ENCODE measurements at places on chromosomes 5 and 9.
A peak's percentile ranks its signal among the peaks of the same experiment; 100 is the strongest.

- DNase-seq, result no peak
Observed at GRCh38 chr5:171494452-171495121, 75.1 kb downstream of the FGF18 start.

- no peak for DNase-seq
Observed at GRCh38 chr5:52702877-52703276, 84.8 kb upstream of the ITGA1 start.

- DNase-seq, result no peak
Observed at GRCh38 chr9:93126151-93126781, 7.8 kb downstream of the NINJ1 start.

DNA sequence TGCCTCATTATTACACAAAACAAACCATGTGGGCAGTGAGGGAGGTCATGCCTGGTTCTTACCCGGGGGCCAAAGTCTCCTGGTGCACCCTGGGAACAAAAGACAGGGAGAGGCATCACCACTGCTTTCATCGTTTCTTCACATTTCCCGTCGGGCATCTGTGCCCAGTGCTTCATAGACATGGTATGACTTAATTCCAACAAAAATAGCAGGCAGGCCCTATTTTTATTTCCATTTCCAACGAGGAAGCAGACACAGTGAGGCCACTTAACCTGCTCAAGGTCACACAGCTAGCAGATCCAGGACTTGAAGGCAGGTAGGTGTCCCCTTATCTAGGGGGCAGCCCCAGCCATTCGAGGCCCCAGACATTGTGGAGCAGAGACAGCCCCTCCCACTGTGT lies 34.6 kb upstream of the PHYKPL start:
- DNase-seq, result no peak

DNA sequence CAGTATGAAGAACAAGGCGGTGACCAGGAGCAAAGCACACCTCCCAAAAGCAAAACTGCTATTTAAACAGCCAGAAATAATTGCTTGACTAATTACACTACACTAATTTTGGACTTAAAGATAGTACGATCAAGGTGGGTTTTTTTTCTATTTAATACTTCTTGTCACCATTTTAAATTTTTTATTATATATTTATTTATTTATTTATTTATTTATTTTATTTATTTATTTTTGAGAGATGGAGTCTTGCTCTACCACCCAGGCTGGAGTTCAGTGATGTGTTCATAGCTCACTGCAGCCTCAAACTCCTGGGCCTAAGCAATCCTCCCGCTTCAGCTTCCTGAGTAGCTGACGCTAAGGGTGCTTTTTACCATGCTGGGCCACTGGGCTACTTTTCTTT lies 146.2 kb upstream of the IRX1 start:
- DNase-seq, result no peak

DNA sequence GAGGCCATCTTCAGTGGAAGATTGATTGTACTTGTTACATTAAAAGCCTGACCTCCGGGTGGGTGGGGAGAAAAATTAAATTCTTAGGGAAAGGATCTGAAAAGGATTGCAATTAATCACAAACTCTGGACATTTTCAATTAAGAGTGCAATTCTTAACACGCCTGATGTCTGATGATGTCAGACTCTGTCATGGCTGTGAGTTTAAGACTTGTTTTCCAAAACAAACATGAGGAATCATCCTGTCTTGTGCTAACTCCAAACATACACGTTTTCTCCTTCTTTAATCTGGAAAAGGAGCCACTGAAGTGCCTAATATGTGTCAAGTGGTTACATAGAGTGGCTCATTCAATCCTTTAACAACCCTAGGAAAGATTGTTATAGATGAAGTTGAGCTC lies 60.4 kb upstream of the SMIM23 start:
- no peak for DNase-seq

- DNase-seq, result peak; percentile 17
Observed at GRCh38 chr5:172640822-172641358, at the start of gene NEURL1B. NEURL1B (plus strand) TSS chr5:172641263; CDS start chr5:172641407, 144 bp downstream.

- no peak for DNase-seq
Observed at GRCh38 chr5:155598552-155598951, 585.0 kb downstream of the KIF4B start.

- DNase-seq, result no peak
Observed at GRCh38 chr5:3993856-3994473, 398.3 kb downstream of the IRX1 start.

GRCh38 chr9:124332361-124333202 lies 74.8 kb downstream of the NEK6 start:
- no peak for DNase-seq

DNA sequence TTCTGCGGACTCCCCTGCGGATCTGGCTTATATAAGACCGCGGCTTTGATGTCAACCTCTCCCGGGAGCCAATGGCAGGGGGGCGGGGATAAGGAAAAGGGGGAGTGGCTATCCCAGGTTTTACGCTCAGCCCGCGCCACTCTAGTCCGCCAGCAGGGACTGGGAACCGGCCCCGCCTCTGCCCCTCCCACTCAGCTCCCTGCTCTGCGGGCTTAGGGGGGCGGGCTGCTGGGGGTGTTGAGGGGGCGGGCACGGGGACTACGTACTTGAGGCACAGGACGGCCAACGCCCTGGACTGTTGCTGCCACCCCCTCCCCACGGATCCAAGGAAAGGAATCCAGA lies at the start of gene HAND1:
Gene HAND1 (minus strand): TSS at position 4 of the 342 bp plus-strand sequence. CDS start 219 bp downstream, outside the sequence.
- no peak for DNase-seq

DNA sequence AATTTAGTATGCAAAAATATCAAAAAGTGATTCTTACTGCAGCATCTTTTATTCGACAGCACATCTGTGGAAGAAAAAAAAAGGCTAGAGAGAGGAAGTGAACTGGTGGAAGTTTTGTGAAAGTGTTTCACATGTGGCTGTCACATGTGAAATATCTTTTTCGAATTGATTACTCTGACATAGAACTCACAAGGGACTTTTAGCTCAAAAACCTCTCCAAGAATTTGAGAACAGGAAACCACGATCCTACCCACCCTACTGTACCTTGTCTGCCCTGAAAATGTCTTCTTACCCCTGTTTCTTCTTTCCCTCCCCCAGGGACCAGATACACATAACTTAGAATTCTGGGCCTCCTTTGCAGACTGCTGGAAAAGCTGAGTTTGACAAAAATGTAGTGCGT lies 106.5 kb upstream of the PRRC1 start:
- no peak for DNase-seq

DNA sequence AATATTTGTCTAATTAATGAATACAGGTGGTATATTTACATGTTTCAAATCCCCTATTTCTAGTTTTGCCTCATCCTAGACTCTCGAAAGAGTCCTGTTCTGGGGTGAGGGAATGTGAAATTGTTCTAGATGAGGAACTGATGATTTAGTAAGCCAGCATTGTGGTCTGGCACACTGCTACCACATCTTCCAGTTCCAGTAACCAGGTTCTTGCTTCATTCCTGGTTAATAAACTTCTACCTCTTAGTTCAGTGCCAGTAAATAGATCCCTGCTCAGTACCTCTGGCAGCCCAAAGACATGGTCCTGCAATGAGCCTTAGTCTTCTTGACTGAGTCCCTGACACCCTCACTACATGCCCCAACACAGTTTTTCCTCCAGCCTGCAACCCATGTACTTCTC lies 207.7 kb downstream of the SREK1 start:
- no peak for DNase-seq

- DNase-seq, result no peak
Observed at GRCh38 chr9:83622433-83622938, 457 bp upstream of the IDNK start.

- no peak for DNase-seq
Observed at GRCh38 chr9:95669253-95669652, 152.5 kb upstream of the PTCH1 start.

DNA sequence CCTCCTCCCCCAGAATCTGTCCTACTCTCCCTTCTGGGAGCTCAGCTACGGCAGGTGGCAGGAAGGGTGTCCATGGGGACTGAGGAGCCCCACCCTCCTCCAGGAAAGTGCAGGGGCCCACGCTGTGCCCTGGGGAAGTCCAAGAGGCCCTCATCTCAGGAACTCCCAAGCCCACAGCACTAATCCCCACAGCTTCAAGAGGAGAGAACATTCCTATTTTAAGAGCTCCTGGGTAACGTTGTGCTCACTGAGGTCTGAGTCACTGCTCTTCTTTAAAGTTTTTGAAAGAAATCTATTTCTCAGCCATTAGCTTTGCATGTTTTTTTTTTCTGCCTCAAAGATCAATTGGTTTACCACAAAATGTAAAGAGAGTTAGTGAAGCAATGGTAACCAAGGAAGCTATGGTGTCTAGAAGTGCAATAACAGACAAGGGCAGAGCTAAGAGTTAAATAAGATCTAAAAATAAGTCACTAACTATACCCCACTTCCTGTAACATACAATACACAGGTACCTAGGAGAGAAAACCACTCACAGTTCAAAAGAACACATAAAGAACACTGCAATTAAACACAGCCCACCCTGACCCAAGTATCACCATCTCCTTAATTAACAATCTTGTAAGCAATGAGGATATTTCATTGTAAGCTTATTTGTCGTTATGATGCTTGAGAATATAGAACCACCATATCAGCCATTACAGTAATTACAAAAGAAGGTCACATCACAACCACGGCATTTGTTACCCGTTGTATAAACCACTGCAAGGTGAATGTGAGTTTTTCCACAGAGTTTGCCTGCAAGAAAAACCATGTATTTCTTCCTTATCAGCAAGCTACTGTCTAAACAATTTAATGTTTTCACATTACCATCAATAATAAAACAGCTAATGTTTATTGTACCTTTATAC lies 382.3 kb upstream of the SLC30A5 start:
- DNase-seq, result no peak

- no peak for DNase-seq
Observed at GRCh38 chr5:14168793-14169262, 25.7 kb downstream of the TRIO start.

DNA sequence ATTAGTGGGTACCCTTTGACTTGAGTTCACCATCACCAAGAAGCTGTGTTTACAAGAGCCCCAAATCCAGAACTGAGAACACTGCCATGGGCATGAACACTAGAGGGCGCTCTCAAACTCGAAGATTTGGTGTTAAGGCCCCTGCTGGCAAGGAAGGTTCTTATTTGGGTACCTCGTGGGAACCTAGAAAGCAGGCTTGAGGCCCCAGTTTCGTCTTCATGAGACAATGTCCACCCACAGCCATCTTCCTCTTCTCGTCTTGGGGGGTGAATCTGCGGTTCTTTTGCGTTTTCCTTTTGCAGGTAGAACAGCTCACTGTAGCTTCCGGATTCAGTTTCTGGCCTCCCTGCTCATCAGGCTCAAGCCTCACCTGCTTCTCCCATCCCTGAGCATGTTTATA lies 184.0 kb downstream of the SEMA5A start:
- DNase-seq, result peak; percentile 16

GRCh38 chr9:134895908-134896833 lies 15.6 kb downstream of the FCN2 start:
- no peak for DNase-seq

GRCh38 chr9:37283730-37284325 lies 138.7 kb upstream of the GRHPR start:
- no peak for DNase-seq

DNA sequence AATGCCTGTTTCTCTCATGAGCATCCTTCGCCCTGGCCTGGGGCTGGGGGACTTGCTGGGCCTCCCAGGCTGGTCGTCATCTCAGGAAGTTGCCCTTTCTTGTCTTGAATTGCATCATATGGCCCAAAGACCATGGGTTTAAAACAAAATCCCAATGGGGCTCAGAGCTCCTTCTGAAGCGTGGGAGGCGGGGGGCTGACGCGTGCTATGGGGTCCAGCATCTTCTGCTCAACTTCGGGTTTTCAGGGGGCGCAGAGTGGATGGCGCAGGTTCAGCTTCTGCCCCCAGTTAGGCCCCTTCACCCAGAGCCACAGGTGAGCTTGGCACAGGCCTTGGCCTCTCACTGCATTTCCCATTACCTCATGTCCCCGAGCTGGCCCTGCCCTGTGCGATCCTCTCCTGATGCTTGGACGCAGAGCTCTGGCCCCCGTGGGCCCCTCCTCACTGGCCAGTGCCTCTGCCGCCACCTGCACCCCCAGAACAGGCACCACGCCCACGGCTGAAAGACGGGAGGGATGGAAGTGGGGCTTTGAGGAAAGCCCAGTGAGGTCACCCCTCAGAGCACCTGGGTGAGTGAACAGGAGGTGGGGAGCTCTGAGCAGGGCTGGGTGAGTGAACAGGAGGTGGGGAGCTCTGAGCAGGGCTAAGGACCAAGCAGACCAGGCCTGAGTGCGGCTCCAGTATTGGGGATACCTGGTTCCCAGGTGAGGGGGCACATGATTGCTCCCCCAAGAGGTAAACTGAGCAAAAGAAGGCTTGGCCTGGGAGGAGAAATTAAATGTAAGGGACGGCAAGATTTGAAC lies 56.0 kb downstream of the TRIP13 start:
- no peak for DNase-seq

GRCh38 chr5:42691413-42691937 lies 65.1 kb upstream of the CCDC152 start:
- DNase-seq, result no peak

DNA sequence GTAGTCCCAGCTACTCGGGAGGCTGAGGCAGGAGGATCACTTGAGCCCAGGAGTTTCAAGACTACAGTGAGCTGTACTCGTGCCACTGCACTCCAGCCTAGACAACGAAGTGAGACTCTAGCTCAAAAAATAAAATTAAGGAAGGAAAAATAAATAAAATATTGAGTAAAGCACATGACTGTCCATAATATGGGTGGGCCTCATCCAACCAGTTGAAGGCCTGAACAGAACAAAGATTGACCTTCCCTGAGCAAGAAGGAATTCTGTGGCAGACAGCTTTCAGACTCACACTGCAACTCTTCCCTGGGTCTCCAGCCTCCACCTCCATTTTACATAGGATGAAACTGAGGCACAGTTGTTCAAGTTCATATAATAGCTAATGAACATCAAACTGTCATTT lies 72.3 kb downstream of the RAD23B start:
- DNase-seq, result no peak

DNA sequence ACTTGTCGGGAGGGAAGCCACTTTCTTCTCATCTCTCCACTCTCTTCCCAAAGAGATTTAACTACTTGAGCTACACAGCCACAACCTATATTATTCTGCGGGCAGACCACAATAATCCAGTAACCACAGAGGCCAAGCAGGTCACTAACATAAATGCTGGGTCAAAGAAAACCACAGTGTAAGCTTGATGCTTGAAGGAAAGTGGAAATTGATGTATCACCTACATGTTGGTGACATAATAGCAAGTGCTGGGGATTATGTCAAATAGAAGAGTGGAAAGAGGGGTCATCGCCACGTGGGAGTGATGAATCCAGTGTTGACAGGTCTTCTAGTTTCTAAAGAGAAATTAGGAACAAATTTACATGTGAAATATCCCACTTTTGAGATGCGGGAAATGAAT lies 40.9 kb downstream of the RFK start:
- DNase-seq, result no peak

DNA sequence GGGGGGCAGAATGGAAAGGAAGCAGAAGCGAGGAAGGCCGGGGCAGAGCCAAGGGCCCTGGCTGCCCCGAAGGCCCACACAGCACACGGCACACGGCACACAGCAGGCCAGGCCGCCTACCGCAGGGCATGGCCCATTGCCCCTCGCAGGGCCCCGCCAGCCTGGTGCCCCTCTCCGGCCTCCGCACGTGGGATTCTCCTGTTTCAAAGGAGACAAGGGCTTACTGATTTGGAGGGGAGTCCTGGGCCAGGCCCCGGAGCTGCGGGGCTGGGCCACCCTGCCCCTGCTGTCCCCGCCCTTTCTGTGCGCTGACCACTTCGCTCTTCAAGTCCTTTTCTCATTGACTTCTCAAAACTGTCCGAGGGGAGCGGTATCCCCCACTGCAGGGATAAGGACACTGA lies 7.7 kb upstream of the PHYKPL start:
- DNase-seq, result no peak
